Posterior cingulate gyrus (tissue), 11 donors: ENCODE measurements at places on chromosomes 1 and 21.

DNA sequence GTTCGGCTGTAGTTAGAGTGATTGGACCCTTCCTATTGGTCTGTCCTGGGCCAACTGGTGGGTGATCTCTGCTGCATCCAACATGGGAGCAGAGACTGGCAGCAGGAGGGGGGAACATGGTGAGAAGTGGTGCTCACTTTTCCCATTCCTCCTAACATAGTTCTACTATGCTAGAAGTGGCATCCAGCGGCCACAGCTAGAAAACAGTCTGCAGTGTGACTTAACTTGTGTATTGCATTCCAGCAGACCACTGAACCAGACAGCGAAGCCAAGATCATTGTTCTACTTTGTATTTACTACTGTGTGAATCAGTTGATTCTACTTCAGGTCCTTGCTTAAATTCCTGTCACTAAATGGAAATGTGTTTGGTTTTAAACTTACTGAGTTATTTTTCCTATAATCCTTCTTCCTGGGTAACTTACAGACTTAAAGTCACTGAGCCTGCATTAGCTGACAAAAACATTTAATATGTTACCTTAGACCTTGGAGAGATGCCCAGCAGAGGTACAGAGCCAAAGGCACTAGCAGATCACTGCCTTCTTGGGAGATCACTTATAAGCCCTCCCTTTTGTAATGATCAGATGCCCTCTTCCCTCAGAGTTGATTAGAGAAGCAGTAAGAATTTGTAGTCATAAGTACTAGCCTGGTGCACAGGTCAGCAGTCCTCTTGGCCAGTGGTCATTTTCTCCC, 8.2 kb downstream of the FABP3 start:
- DNase-seq = no peak

DNA sequence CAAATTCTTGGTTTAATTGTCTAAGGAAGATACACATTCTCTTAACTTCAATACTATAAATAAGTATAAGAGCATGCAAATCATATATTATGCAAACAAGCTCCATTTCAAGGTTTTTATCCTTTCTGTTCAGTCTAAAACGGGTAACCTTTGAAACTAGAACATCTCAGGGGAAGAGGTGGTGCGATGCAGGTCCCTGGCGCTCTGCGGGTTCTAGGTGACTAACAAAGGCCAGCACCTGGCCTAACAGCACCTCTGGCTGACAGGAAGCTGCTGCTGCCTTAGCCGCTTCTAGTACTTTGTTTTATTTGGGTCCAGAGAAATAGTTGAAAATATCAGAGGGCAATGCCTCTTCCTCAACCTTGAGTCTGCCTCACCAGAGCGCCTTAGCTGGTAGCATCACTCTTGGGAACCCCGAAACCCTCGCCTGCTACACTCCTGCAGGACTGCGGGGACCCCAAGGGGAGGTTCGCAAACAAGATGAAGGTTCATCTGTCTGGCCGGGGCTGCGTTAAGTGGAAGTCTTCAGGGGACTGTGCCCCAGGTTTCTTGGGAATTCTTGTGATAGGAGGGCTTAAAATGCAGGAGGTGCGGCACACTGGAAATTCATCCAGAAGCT, 45.5 kb downstream of the PRDM15 start:
- DNase-seq = no peak

DNA sequence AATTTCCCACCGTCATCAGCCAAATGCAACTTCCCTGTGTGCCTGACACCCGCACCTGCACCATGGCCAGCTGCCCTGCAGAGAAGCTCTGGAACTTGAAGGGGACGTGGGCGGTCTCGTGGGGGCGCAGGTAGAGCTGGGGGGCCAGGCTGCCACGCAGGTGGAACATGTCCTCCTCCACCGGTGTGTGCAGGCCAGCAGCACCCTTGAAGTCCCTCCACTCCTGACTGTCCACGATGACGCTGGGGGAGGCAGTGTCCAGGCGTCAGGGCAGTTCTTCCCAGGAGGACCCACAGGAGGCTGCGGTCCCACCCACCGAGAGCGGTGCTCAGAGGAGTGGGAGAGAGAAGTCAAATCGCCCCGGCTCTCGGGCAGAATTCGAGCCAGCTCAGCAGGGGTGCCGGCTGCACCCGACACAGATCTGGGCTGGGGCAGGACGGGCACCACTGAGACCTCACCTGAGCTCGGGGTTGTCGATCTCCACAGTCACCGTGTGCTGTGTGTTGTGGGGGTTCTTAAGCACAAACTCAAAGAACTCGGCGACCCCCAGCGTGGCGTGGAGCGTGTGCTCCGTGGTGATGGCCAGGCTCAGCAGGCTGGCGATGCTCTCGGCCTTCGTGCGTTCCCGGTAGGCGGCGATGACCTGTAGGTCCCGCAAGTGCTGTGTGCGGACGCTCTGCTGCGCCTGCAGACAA, 117.7 kb downstream of the NPHP4 start:
- DNase-seq = no peak

DNA sequence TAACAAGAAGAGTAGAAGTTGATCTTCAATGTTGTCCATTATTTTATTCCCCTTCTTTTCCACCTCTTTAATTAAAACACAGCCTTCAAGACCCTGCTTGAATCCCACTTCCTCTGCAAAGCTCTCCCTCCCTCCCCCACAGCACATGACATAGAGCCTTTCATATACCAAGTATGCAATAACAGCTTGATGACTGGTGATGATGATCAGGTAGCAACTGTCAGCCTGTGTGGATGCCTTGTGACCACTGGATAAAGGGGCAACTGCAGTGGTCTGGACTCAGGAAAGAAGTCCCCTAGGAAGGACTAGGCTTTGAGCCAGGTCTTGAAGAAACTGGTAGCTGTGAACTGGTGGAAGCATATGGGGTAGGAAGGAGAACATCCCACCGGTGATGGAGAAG, 53.8 kb upstream of the PRDX6 start:
- no peak for DNase-seq

GRCh38 chr1:238998577-238998976, 387.8 kb upstream of the CHRM3 start:
- DNase-seq = no peak

DNA sequence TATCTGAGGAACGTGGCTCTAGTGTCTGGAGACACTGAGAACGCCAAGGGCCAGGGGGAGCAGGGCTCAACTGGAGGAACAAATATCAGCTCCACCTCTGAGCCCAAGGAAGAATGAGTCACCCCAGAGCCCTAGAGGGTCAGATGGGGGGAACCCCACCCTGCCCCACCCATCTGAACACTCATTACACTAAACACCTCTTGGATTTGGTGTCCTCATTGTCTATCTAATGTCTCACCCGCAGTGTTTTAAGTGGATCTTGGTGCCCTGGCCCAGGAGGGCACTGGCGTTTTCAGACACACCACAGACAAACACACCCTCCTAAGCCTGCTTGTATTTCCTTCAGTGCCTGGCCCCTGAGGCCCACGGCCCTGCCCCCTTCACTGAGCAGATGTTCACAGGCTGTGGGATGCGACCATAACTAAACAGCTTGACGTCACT, 2.2 kb upstream of the FALEC start:
- no peak for DNase-seq

DNA sequence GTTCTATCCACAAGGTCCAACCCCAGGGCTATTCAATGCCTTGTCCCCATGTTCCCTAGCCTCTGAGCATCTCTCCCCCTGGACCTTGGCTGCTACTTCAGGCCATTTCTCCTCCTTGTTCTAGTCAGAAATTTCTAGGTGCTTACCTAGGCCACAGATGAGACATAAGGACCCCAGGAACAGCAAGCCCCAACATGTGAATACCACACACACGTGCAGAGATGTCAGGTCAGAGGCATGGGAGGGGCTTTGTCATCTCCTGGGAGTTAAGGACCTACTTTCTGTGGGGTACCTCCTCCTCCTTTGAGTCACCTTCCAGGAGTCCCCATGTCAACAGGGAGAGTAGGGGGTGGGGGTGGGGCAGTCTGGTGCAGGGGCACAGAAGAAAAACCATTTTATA, 7.1 kb upstream of the RGS16 start:
- no peak for DNase-seq

- no peak for DNase-seq
Observed at GRCh38 chr1:20033420-20033819, 36.6 kb upstream of the PLA2G5 start.

GRCh38 chr1:26459573-26460031, 12.6 kb upstream of the HMGN2 start:
- no peak for DNase-seq

- no peak for DNase-seq
Observed at GRCh38 chr1:61570191-61570590, 154.8 kb downstream of the TM2D1 start.

- no peak for DNase-seq
Observed at GRCh38 chr1:74731399-74732052, 1.3 kb downstream of the CRYZ start.

GRCh38 chr21:34274001-34274400, 89.8 kb upstream of the KCNE2 start:
- DNase-seq = no peak

DNA sequence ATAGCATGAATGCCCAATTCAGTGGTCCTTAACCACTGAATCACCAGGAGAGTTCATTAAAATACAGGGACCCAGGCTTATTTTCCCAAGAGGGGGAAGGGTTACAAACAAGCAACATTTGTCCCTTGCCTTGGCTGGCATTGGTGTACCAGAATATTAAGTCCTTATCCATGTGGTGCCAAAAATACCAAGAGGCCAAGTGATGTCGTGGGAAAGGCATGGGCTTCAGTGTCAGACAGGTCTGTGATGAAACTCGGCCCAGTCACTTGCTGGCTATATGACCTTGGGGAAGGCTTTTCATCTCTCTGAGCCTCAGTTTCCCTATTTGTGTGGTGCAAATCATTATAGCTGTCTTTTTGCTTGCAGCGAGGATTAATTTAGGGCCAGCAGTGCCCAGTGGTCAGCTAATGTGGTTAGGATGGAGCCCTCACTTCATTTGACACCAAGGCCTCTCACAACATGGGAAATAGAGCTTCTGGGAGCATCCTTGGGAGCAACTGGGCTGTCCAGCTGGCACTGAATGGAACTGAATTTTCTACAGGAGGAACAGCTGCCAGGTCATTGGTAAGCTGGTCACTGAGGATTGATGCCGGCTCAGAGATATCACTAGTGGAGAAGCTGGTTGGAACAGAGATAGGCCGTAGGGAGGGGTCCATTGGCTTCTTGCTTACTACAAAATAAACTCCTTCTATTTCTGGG, 77.2 kb upstream of the PPP2R5A start:
- DNase-seq = no peak

GRCh38 chr1:15755021-15755645, 3.5 kb upstream of the FBLIM1 start:
- no peak for DNase-seq

DNA sequence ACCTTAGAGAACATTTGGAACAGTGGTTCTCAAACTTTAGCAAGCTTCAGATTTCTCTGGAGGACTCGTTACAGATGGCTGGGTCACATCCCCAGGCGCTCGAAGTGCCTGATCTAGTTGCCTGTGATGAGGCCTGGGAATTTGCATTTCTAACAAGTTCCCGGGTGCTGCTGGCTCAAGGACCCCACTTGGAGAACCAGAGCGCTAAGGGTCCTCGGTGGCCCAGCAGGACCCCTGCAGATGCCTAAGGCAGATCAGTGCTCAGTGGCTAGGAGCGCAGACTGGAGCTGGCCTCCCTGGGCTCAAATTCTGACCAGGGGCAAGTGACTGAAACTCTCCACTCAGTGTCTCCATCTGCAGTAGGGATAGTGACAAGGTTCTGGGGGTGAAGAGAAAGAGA, 208.2 kb downstream of the DYRK1A start:
- no peak for DNase-seq

DNA sequence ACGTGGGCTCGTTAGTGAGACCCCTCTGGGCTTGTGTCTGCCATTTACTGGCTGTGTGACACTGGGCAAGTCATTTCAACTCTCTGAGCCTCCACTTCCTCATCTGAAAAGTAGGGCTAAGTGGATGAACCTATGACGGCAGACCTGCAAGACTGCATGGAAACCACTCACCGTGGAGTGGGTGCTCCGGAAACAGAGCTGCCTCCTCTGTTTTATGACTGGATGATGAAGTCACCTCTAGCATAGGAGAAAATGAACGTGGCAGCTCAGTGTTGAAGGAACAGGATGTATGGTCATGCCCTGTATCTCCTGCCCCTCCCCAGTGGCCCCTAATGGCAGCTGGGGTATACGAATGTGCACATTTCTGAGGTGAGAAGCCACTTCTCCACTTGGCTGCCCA, 40.5 kb downstream of the STPG1 start:
- DNase-seq = no peak

DNA sequence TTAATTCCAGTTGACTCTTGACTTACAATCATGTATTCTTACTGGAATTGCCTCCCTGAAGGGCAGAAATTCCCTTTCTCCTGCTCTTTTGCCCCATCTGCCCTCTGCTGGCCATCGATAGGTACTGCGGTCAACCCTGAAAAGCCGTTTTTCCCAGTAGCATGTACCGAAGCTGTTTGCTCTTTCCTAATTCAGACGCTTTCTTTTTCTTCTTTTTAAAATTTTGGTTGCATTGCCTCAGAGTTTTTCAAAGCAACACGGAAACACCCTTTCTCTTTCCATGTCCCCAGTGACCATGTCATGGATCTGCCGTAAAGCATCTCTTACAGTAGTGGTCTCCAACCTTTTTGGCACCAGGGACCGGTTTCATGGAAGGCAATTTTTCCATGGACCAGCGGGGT, 164.2 kb upstream of the C1orf21 start:
- DNase-seq = peak; percentile 75

GRCh38 chr1:84959294-84959693, 37.6 kb downstream of the MCOLN2 start:
- no peak for DNase-seq

DNA sequence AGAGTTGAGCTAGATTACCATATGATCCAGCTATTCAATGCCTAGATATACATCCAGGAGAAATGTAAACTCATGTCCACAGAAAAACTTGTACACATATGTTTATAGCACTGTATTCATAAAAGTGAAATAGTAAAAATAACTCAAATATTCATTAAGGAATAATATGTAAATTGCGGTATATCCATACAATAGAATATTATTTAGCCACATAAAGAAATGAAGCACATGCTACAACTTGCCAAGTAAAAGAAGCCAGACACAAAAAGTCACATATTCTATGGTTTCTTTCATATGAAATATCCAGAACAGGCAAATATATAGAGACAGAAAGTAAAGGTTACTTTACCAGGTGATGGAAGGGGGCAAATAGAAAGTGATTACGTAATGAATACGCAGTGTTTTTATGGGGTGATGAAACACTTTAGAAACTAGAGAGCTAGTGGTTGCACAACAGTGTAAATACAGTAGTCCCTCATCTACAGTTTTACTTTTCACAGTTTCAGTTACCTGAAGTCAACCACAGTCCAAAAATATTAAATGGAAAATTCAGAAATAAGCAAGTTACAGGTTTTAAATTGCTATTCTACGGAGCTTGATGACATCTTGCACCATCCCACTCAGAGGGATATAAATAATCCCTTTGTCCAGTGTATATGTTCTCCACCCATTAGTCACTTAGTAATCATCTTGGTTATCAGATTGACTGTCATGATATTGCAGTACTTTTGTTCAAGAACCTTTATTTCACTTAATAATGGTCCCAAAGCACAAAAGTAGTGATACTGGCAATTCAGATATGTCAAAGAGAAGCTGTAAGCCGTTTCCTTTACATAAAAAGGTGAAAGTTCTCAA, 62.3 kb downstream of the ZNF644 start:
- DNase-seq = no peak

GRCh38 chr1:232519186-232519585, 110.7 kb downstream of the SIPA1L2 start:
- peak; percentile 38 for DNase-seq

- DNase-seq = peak; percentile 38
Observed at GRCh38 chr1:175742790-175743459, 470 bp downstream of the TNR start.
